ENCODE measurements at places on chromosomes 4 and X. TPM values are rescaled to one million over a fixed set of nuclear protein-coding genes. Genes with fewer than 3 reads are reported as not detected.

P2RY4 gene
- not detected for polyA plus RNA-seq

UGT8 gene
- 6.1 TPM for polyA plus RNA-seq

NRK gene
- not detected for polyA plus RNA-seq

OPRPN gene
- polyA plus RNA-seq = not detected

SRPX2 gene
- not detected for polyA plus RNA-seq

PAGE5 gene
- not detected for polyA plus RNA-seq

MOB1B gene
- 0.88 TPM for polyA plus RNA-seq

GUCY1B1 gene
- 0.31 TPM for polyA plus RNA-seq

DCAF8L2 gene
- not detected for polyA plus RNA-seq

PQBP1 gene
- polyA plus RNA-seq = 99.8 TPM

SASH3 gene
- polyA plus RNA-seq = 203 TPM

RTL3 gene
- polyA plus RNA-seq = not detected

GPM6B gene
- polyA plus RNA-seq = 1.5 TPM

CSAG2 gene
- polyA plus RNA-seq = not detected
